ENCODE measurements at places on chromosomes 6 and 20. TPM values are rescaled to one million over a fixed set of nuclear protein-coding genes. Genes with fewer than 3 reads are reported as not detected.

The PRDM13 gene
- polyA plus RNA-seq = not detected

The PAX1 gene
- polyA plus RNA-seq = not detected

The PACRG gene
- 1.4 TPM for polyA plus RNA-seq

The DEFB124 gene
- not detected for polyA plus RNA-seq

The BMP2 gene
- polyA plus RNA-seq = not detected
